Esophagus muscularis mucosa (tissue), 4 donors: ENCODE measurements at places on chromosomes 2 and 18. TPM values are rescaled to one million over a fixed set of nuclear protein-coding genes. Genes with fewer than 3 reads are reported as not detected.
A peak's percentile ranks its signal among the peaks of the same experiment; 100 is the strongest.

DNA sequence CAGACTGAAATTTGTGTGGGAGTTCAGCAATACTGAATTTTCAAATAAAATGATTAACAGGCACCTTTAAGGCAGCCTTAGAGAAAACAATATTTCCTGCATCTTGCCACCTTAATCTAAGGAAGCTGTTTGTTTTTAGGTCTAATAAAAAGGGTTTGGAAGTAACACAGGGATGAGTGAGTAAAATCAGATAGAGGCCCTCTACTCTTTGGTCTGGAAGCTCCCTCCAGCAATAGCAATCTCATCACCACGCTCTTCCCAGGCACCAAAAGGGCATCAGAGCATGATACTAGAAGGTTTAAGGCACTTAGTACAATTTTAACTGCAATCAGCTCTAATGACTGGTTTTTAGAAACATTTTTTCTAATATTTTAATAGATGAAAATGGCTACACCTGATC is 155.6 kb downstream of the VWC2L start:
- no peak for DNase-seq

DNA sequence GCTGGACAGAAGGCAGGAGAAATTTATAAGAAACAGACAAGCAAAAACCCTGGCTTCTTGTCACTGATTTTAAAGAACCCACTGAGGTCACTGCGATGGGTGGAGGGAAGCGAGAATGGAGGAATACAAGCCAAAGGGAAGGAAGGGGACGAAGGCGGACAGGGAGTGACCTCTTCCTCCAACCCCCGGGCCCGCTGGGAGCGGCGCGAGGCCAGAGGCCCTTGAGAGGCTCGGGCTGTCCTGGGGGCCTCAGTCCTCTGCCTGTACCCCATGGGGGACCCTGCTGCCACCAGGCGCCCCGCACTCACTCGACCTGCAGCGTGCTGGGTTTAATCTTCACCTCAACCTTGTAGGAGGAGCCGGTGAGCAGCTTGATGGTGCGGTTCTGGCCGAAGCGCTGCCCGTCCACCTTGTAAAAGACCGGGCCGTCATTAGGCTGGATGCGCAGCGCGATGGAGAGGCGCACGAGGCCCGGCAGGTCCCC is 793 bp downstream of the CNRIP1 start:
- DNase-seq: no peak

DNA sequence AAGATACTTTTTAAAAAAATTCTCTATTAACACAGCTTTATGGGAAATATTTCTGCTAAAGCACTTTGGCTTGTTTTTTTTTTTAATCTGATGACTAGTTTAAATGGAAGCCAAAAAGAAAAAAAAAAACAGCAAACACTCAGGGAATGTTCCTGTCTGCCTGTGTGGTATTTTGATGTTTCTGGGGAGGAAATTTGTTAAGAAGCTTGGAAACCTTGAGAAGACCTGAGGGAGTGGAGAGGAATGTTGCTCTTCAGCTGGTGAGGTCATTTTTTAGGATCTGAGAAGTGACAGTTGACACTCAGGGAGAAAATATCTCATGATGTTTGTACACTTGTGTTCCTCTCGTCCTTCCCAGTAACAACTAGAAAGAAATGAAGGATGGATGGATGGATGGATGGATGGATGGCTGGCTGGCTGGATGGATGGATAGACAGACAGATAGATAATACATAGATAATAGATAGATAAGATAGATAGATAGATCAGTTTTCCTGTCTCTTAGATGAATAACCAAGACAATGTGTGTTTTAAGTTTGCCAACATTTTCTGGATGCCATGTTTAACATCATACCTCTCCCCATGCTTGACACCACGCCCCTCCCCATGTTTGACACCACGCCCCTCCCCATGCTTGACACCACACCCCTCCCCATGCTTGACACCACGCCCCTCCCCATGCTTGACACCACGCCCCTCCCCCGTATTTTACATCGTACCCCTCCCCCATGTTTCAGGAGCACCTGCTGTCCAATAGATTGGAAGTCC is 84.8 kb downstream of the CTIF start:
- DNase-seq: no peak

GRCh38 chr2:16654833-16655444 is 10.7 kb downstream of the CYRIA start:
- peak; percentile 26 for DNase-seq

DNA sequence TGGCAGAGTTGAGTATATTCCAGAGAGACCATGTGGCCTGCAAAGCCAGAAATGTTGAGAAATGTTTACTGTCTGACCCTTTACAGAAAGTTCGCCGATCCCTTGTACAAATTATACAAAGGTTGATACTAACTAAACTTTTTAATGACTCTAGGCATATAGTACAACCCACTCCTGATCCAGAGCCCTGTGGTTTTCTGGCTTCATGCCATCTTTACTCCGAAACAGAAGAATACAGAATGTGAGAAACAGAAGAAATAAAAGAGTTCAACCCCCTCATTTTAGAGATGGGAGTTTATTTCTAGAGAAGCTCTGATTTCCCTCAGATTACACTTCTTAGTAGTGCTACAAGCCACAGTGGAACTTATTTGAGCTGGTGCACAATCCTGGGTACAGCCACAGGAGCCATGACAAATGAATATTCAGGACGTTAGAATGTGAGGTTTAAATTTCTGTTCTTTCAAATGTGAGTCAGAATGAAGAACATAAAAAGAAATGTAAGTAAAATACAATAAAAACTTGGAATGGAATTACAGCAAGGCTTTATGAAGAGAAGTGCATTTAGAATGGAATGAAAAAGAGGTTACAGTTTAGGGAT is 38.0 kb upstream of the SMCHD1 start:
- DNase-seq: no peak

DNA sequence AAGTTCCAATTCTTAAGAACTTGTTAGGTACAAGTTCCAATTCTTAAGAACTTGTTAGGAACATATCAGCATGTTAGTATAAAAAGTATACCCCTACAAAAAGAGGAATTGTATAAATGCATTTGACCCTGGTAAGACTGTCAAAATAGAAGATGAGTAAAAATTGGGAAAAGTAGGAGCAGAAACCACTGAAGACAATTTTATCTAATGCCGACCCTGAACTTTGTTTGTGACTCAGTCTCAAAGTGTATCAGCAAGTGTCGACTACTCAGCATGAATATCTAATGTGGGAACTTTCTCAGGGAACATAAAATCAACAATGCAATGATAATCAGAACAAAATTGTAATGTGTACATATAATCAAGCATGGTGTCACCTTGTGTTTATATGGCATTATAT is 583 bp upstream of the CD226 start:
- no peak for DNase-seq

GRCh38 chr2:5183031-5183430 is 509.2 kb upstream of the SOX11 start:
- no peak for DNase-seq

DNA sequence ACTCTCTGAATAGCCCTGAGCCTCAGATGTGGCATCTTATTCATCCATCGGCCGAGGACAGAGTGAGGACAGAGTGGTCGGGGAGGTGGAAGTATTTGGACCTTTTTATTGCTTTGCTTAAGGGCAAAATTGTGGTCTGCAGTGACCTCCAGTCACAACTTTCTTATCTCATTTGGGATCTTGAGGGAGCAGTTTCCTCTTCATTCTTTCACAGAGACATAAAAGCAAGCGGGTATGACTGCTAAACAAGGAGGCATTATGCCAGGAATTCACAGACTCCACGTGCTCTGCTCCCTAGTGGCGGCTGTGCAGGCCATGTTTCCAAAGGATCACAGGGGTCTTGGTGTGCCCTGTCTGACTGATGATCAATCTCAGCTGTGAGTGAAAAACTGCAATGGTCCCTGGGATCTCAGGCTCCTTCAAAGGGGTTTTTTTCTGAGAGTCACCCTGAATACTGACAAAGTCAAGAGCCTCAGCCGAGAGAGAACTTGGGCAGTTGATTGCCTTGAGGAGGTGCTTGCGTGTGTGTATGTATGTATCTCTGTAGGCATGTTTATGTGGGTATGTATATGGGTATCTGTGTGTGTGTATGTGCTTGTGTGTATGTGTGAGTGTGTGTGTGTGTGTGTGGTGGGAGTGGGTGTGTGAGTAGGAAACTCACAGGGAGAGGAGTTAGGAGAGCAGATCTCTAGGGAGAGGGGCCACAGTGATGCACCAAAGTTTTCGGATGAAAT is 47.7 kb downstream of the RAPGEF4 start:
- no peak for DNase-seq

DNA sequence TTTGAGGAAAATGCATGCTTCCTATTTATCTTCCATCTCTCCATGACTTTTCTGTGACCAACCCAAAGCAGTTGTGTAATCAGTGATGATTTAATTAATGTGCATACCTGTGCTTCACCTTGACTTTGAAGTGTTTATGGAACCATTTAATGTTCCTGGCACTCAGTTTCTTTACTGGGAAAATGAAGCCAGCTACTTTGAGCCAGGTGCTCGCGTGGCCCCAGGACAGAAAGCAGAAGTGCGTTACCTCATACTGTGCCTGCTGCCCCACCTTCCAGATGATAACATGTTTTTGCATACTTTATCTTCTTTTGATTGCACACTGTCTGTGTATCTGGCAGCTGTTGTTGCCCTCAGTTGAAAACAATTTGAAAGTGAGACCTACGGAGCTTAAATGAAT is 61.3 kb downstream of the PMAIP1 start:
- no peak for DNase-seq

GRCh38 chr2:54568876-54569321 is 112.8 kb downstream of the SPTBN1 start:
- no peak for DNase-seq

CCDC148 gene
- total RNA-seq: 3.2 TPM

BIN1 gene
- total RNA-seq: 57.0 TPM

INPP5D gene
- 8.0 TPM for total RNA-seq

KCNE4 gene
- total RNA-seq: 38.1 TPM

SLC4A5 gene
- 1.8 TPM for total RNA-seq
